ENCODE measurements at places on chromosomes 5 and 9.

GRCh38 chr5:95856501-95856981 is 34.0 kb upstream of the GLRX start:
- DNase-seq = no peak

DNA sequence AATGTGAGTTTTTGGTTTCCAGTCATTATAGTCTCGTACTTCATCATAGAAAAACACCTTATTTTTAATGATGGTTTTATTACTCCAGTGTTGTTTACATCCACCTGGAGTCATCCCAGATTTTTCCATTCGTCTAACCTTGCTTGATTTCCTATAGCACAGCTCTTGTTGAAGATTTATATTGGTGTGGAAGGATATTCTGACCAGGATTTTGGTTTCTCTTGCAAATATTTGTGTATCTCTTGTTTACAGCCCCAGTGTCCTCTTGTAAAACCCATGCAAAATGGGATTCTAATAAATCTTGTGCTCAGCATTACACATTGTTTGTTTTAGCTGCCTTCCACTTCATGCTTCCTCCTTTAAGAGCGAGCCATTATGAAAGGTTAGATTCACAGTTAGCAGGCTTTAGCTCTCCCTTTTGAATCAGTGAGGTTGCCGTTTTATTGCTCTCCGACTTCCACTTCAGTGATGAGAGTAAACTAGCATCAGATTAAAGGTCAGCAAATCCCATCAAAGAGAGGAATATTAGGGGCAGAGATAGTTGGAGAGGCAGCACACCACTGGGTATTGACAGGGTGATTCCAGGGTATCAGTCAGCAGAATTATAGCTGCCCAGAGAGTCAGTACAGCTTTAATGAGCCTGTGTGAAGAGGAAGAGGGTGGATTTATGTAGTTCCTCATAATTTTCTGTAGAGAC is 157.1 kb downstream of the PBX3 start:
- no peak for DNase-seq

- no peak for DNase-seq
These were observed 222.0 kb downstream of the EBF1 start for GRCh38 chr5:158877706-158878105.

DNA sequence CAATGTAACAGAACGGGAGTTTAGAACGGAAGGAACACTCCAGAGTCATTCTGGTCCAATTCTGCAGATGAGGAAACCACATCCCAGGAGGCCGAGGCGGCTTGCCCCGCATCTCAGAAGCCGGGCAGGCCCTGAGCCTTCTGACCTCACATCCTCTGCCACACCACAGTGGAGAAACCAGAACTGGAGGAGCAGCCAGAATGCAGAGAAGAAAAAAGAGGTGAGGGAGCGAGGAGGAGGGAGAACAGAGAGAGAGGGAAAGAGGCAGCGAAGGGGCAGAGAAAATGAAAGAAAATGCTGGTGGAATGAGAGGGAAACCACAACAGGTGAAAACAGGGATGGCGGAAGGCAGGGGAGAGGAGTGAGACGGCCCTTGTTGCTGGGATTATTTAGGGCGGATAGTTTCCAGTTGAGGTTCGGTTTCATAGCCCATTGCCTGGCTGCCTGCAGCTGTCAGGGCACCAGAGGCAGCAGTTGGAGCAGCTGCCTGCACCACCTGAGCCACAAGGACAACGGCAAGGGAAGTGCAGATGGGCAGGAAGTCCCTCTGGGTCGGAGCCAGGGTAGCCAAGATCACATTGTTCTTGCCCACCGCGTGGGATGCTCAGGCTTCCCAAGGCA is at the start of gene HMHB1:
TSS of gene HMHB1 (plus strand) at position 77 of the 621 bp plus-strand sequence.
- no peak for DNase-seq

- DNase-seq = no peak
These were observed 50.7 kb downstream of the PIP5K1B start for GRCh38 chr9:68755752-68756151.
